Foreskin keratinocyte (primary cell): ENCODE measurements at places on chromosomes 7 and 10. TPM values are rescaled to one million over a fixed set of nuclear protein-coding genes. Genes with fewer than 3 reads are reported as not detected.

MAGI2 gene
- total RNA-seq, result 0.51 and 0.81 TPM in 2 replicates

- DNase-seq, result peak; percentile 32
Observed at GRCh38 chr10:89171996-89172395, 35.1 kb downstream of the CH25H start.

PNLIPRP3 gene
- total RNA-seq, result 13.4 and 23.5 TPM in 2 replicates

DNA sequence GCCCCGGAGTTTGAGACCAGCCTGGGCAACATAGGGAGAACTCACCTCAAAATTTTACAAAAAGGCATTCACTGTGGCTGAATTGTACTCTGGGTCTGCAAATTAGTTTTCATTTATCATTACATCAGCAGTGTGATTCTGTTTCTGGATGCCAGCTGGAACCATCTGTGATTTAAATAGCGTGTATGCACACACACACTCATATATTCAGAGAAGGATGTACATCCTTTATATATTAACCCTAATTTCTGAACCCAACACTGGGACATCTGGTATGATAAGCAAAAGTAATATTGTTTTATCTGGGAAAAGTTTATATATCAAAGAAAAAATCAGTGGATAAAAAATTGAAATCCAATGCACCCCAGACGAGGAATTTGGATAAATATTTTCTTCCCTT lies 33.8 kb upstream of the LYZL1 start:
- no peak for DNase-seq

- DNase-seq, result no peak
Observed at GRCh38 chr7:10211016-10211415, 762.7 kb upstream of the PHF14 start.

DNA sequence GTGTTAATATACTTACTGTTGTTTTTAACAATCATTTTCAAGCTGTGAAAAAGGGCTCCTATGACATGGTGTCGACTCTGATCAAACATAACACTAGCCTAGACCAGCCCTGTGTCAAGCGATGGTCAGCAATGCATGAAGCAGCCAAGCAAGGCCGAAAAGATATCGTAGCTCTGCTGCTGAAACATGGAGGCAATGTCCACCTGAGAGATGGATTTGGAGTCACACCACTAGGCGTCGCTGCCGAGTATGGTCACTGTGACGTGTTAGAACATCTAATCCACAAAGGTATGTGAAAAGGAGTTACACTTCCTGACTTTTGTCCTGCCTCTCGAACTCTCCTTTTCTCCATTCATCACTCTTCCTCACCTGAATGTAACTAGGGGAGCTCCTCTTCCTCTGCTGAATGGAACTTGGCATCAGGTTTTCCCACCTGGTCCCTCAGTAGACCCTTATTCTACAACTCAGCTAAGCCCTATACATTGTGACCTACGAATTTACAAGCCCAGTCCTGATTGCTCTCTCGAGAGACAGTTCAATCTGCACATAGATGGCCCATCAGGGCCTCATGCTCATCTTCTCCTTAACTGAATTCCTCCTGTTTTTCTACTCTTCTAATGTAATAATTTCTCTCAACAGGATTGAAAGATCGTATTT lies 23.0 kb downstream of the ASB15 start:
- no peak for DNase-seq

- peak; percentile 7 for DNase-seq
Observed at GRCh38 chr7:101856473-101857357, 39.3 kb downstream of the CUX1 start.

- no peak for DNase-seq
Observed at GRCh38 chr7:157623556-157623955, 286.8 kb downstream of the DNAJB6 start.

CYP17A1 gene
- total RNA-seq, result not detected in 2 replicates

DNA sequence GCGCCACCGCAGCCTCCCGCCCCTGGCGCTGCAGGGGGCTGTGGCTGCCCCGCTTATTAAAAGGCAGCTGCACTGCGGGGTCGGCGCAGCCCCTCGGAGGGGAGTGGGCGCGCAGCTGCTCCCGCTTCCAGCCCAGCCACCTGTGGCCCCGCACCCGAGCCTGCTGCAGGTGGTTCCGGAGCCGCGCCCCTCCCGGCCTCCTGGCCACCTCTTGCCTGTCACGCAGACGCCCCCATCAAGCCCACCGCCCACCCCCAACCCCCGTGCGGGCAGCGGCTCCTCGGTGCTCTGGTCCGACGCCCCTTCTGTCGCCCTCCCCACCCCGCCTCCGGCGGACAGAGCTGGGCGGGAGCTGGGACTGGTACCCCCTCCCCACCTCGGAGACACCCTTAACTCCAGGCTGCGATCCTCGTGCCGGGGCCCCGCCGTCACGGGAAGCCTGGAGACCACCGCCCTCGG lies 549 bp downstream of the CALY start:
- DNase-seq, result no peak

SORCS3 gene
- not detected in 2 replicates for total RNA-seq

- DNase-seq, result no peak
Observed at GRCh38 chr10:78914502-78915189, 154.1 kb upstream of the ZMIZ1 start.
